ENCODE measurements at places on chromosomes 4 and X. TPM values are rescaled to one million over a fixed set of nuclear protein-coding genes. Genes with fewer than 3 reads are reported as not detected.

CHRDL1 gene
- total RNA-seq, result not detected

PLAC8 gene
- total RNA-seq, result 1.3 TPM

FAM47E gene
- not detected for total RNA-seq

CSAG2 gene
- not detected for total RNA-seq

PNMA3 gene
- 0.15 TPM for total RNA-seq

SMC1A gene
- total RNA-seq, result 51.6 TPM

MAGEC3 gene
- not detected for total RNA-seq

LRRC66 gene
- 0.18 TPM for total RNA-seq

All from A549 treated with DMSO at 1 μM for 4 hours (cell line).